ENCODE measurements at places on chromosomes 3 and 15.

- DNase-seq = no peak
These were observed 270.5 kb downstream of the MBNL1 start for GRCh38 chr3:152539191-152539764.

GRCh38 chr3:118466795-118467330, 567.8 kb downstream of the IGSF11 start:
- DNase-seq = no peak

DNA sequence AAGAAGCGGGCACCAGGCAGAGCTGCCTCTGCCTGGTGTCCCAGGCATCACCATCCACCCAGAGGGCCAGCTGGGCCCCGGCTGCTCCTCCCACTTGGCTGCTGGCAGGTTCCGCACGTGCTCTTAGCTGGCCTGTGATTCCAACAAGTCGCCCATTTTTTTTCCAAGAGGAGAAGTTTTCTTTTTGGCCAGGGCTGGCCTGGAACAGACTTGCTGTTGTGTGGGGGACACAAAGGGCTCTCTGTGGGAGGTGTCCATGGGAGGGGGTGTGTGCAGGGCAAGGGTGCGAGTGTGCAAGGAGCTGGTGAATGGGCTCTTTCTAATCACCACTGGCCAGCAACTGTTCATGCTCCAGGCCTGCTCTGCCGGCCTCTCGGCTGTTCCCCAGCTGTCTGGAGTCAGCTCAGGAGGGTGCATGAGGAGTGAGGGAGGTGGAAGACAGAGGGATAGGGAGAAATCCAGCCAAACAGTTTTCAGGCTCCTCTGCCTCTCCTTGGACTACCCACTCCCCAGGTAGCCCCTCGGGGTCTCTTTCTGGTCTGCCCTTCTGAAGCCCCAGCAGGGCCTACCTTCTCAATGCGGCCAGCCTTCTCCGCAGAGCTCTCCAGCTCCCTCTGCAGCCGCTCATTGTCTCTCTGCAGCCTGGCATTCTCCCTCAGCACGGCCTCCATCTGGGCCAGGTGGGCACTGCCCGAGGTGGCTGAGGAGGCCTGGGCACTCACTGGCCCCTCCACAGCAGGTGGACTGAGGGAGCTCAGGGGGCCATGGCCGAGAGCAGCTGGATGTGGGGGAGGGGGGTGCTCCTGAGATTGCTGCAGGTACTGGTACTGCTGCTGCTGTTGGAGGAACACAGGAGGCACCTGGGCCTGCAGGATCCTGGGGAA, 7.1 kb downstream of the AMOTL2 start:
- no peak for DNase-seq

DNA sequence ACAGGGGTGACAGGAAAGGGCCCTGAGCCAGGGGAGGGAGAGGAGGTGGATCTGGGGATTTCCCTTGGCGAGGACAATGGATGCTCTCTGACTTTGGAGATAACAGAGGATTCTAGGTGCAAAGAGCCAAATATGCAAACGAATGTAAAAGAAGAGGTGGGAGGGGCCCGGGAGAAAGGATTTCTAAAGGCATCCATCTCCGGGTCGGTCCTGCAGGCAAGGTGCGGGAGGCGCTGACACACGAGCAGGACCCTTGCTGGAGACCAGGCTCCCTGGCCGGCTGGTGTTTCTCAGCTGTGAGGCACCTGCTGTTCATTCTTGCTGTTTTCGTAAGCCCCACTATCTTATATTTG, 115.2 kb upstream of the TLE3 start:
- DNase-seq = no peak

- DNase-seq = no peak
These were observed 20.4 kb downstream of the TERC start for GRCh38 chr3:169744366-169745054.

- DNase-seq = peak; percentile 67
These were observed 35.0 kb upstream of the CFAP161 start for GRCh38 chr15:81098861-81099651.

- DNase-seq = no peak
These were observed 90.9 kb upstream of the AGBL1 start for GRCh38 chr15:85988741-85989140.

DNA sequence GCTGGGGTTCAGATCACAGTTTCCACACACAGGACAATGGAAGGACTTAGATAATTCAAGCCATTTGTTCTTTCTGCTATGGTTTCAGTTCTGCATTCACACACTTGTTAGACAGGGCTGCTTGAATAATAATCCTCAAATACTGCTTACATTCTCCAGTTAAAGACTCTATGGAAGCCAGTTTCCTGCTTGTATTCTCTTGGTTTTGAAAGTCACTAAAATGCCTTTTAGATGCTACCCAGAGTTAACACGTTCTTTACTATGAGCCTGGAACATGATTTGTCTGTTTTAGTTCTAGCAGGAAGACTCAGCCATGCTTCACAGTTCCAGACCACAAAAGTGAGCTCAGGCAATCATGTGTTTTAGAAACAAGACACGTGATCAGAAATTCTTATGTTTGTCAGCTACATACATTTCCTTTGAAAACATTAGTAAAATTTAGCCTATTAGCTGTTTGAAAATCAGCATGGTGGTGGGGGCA, 152.4 kb downstream of the LEKR1 start:
- peak; percentile 42 for DNase-seq

DNA sequence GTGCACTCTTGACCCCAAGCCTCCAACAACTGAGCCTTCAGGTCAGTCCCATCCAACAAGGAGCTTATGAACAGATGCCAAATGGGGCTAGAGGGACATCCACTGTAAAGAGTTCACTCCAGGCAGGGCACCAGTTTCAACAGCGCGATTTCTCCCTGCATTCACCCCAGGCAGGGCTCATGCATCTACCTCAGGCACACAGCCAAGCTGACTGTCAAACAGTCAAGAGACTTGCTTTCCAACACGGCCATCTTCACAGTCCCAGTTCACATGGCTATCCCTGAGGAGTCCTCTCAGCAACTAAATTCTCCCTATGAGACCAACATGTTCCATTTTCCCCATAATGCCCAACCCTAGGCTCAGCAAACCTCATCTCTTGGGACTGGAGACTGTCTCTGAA, 17.7 kb downstream of the SLC25A20 start:
- DNase-seq = no peak

GRCh38 chr15:65311760-65312159, 7.3 kb downstream of the RNU5B-1 start:
- DNase-seq = no peak

DNA sequence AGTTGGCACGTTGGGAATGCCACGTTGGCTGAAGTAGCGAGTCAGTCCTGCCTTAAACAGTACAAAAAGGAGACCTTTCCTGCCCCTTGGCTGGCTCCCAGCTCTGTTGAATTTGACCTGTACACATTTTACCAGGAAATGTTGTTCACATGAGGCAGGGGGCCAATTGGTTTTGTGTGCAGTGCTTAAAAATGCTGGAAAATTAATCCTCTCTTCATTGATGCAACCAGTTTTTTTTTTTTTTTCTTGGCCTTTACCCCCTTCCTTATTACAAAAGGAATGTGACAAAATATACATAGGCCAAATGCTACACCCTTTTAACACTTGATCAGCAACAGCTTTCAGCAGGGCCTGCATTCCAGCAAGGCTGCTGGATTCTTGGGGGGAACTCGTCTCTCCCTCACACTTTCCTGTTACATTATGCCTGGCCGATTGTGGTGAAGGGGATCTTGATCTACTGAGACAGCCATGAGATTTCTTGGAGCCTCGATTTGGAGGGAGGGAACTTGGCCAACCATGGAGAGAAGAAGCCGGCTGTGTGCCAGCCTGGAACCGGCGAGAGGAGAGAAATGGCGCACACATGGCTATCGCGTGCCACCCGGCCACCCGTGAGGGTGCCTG, 93.1 kb downstream of the DNASE1L3 start:
- DNase-seq = no peak

- DNase-seq = peak; percentile 81
These were observed 1.3 kb upstream of the TWF2 start for GRCh38 chr3:52240059-52240885.

GRCh38 chr3:46269556-46269955, 27.3 kb downstream of the CCR3 start:
- DNase-seq = no peak

DNA sequence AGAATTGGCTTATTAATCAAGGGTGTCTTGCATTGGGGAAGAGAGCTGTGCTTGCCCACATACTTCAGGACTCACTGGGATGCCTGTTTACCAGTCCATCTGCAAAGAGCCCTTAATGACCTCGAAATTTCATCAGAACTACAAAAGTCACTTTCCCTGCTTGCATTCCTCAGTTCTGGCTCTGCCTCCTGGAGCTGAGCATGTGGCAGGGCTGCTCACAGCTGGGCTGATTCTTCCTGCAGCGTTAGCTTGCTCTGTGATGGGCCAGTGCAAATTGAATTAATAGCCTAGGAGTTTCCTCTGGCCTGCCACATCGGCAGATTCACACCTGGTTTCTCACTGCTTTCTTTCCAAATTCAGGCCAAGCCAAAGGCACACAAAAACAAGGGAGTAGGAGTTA, 108.9 kb downstream of the DUT start:
- DNase-seq = no peak

DNA sequence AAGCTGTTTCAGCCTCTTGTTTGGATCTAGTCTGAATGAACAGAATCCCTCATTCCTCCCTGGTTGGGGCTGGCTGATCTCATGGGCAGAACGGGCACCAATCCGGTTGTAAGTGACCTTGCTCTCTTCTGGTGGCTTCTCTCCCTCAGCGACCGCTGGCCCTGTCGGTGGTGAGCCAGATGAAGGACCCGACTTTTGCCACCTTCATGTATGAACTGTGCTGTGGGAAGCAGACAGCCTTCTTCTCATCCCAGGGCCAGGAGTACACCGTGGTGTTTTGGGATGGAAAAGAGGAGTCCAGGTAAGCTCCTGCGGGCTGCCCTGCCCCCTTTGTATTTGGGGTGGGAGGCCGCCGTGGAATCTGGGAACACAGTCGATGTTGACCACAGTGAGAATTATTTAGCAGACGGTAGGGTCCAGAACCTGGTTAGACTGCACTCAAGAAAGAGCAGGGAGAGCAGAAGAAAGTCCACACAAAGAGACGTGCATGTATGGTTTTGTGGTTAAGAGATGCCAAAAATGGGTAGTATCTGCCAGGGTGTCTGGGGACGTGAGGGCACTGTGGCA, 138.8 kb downstream of the LRRK1 start:
- no peak for DNase-seq

DNA sequence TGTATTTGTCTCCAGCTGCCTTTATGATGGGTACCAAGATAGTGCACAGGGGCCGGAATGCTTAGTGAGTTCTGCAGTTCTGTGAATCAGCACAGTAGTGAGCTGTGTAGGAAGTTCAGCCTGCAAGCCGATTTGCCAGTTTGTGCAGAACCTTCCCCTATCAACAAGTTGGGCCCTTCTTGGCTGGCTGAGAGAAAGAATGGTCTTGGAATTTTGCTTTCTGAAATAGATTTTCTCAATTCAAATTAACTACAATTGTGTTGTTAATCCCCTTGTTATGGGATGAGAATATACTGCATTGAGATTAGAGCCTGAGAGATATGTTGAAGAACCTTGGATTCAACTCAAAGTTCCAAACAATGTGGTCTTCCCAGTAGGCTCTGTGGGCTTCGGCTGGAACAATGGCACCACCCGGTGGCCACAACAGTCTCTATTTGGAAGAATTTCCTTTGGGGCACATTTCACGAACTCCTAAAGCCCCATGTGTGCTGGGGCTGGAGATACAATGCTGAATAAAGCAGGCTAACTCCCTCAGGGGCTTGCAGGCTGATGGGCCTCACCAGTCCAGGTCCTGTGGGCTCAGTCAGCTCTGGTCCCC, 59.1 kb downstream of the TRIM42 start:
- peak; percentile 56 for DNase-seq

- DNase-seq = no peak
These were observed 156.3 kb downstream of the TIGIT start for GRCh38 chr3:114450008-114450596.

DNA sequence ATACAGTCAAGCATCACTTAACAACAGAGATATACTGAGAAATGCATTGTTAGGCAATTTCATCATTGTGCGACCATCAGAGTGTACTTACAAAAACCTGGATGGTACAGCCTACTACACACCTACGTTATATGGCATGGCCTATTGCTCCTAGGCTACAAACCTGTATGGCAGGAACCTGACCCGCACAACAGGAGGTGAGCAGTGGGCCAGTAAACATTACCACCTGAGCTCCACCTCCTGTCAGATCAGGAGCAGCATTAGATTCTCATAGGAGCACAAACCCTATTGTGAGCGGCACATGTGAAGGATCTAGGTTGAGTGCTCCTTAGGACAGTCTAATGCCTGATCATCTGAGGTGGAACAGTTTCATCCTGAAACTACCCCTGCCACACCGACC, 89.7 kb downstream of the SCAPER start:
- DNase-seq = no peak

GRCh38 chr15:63402498-63403253, 21.0 kb upstream of the CA12 start:
- DNase-seq = peak; percentile 67

- DNase-seq = peak; percentile 64
These were observed 263.3 kb upstream of the TPM1 start for GRCh38 chr15:62779036-62779770.

DNA sequence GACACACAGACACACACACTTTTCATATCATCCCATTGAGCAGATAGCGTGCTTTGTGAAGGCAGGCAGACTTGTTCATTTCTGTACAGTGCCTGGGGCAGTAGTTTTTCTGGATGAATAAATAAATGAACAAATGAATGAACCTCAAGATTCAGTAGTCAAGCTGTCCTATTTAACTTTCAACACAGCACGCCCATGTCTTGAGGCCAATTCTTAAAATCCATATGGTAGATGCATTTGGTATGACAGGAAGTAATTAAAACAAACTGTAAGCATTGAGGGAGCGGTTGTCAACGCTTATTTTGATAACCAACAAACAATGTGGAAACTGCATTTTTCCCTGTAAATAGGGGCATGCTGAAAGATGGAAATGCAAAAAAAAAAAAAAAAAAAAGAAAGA, 80.0 kb upstream of the BNC1 start:
- DNase-seq = no peak

DNA sequence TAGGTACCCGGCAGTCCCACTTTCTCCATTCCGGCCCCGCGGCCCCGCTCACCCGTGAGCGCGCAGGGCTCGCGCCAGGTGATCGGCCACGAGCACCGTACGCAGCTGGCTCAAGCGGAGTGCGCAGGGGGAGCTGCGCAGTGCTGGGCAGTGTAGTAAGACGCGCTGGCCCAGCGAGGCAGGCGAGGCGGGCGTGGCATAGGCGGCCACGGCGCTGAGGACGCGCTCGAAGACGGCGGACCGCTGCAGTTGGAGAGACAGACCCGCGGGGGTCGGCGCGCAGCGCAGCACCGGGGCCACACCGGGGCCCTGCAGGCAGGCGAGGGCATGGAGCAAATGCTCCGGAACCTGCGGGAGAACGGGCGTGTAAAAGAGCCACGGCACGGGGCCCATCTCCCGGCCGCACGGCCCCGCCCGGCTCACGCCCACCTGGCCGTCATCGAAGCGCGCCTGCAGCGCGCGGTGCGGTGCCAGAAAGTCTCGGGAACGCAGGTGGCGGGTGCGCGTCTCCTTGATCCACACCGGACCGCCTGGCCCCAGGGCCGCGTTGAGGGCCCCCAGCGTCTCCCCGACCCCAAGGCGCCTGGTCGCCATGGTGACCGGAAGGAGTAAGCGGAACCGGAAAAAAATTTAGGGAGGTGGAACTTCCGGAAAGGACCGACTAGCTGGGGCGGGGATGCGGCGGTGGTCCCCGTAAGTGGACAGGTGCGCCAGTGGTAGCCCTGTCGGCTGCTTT, at the start of gene DALRD3:
DALRD3 (minus strand) TSS at position 610 of the 736 bp plus-strand sequence; CDS start at position 594, 16 bp downstream.
- peak; percentile 81 for DNase-seq
